ENCODE measurements at places on chromosomes 2 and 18. TPM values are rescaled to one million over a fixed set of nuclear protein-coding genes. Genes with fewer than 3 reads are reported as not detected.

MBOAT2 gene
- 14.2 TPM for total RNA-seq

CHRND gene
- not detected for total RNA-seq

CFC1 gene
- total RNA-seq = 5.7 TPM

CD8B2 gene
- not detected for total RNA-seq

DNA sequence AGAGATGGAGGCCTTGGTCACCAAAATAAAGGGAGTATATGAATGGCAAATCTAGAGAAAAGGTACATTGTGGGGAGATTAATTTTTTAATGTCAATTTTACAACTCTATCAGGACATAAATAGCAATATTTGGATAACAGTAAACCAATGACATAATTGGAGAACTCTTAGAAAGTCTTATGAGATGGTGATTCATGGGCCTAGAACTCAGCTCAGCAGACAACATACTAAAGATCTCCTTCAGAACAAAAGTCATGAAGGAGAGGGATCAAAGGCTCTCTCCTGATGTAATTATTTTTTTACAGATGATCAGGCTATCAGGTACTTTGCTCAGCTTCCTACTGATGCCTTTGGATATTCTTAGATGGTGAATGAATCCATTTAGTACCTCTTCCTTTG is 90.0 kb downstream of the CRACDL start:
- H3K27ac ChIP-seq = no peak overlapping the region
- H3K4me3 ChIP-seq = no peak overlapping the region
- H3K4me1 ChIP-seq = no peaks in the 10 kb centered on the region
- no peaks in the 10 kb centered on the region for H3K36me3 ChIP-seq

- H3K27ac ChIP-seq = no peak overlapping the region
- no peaks in the 10 kb centered on the region for H3K4me1 ChIP-seq
- no peaks in the 10 kb centered on the region for H3K36me3 ChIP-seq
- DNase-seq = peak; percentile 73
- no peak overlapping the region for H3K4me3 ChIP-seq
- H3K27me3 ChIP-seq = no peaks in the 10 kb centered on the region
Observed at GRCh38 chr2:54103454-54104314, 11.7 kb upstream of the ACYP2 start.

DNA sequence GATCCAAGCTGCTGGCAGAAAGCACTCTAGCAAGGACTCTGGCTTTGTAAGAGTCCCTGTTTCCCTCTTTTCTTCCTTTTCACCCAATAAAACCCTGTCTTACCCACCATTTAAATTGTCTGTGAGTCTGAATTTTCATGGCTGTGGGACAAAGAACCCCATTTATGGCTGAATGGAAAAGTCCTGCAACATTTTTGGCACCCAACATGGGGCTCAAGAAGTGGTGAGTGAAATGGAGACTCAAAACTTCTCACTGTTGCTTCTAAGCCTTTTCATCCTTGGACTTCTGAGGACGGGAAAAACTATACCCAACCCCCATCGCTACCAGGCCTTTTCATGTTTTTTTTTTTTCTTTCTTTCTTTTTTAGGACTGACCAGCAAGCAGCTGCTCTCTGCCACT is 329.5 kb upstream of the CWC22 start:
- no peaks in the 10 kb centered on the region for H3K36me3 ChIP-seq
- H3K27ac ChIP-seq = no peak overlapping the region
- H3K27me3 ChIP-seq = no peaks in the 10 kb centered on the region

DNA sequence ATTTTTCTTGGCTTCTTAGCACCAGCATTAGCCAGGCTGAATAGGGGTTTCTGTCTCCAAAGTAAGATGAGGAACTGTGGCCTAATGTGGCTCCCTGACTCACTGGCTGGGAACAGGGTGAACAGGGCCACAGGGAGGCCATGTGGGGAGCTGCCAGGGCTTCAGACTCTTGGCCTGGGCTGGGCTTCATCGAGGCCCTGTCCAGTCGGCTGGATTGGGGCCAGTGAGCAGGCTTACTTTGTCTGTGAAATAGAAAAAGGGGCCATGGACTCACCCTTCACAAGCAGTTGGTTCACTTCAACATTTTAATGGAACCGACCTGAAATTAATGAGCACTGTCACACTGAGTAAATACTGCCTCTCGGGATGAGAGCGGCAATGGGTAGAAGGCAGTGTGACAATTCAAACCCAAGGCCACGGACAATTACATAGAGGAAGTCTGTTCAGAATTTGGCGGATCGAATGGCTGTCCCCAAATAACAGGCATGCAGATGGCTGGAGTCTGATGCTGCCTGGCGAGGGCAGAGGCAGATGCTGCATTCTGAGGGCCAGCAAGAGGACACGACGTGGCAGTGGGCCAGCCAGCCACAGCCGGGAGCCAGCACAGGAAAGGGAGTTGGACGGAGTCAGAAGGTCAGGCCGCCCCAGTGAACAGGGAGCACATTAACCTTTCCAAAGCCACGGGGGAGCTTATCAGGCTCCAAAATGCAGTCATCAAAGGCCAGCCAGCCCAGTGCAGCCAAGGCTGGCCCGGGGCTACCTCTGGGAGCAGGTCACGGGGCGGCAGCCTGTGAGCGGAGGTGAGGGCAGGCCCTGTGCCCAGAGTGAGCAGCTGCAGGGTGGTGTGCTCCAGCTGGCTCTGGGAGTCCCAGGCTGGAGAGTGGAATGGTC is 146.6 kb upstream of the REV1 start:
- H3K27ac ChIP-seq = peak overlapping the region; percentile 25
- H3K4me3 ChIP-seq = no peak overlapping the region
- peak; percentile 53 for DNase-seq
- no peaks in the 10 kb centered on the region for H3K36me3 ChIP-seq

- H3K4me3 ChIP-seq = no peak overlapping the region
- no peaks in the 10 kb centered on the region for H3K4me1 ChIP-seq
- H3K27me3 ChIP-seq = no peaks in the 10 kb centered on the region
Observed at GRCh38 chr18:57561728-57562423, 24.6 kb downstream of the FECH start.

Data from stomach (tissue), 19 donors.